ENCODE measurements at places on chromosomes 12 and 14.
A peak's percentile ranks its signal among the peaks of the same experiment; 100 is the strongest.

GRCh38 chr12:47938594-47938993 lies 24.8 kb upstream of the TMEM106C start:
- DNase-seq, result no peak

DNA sequence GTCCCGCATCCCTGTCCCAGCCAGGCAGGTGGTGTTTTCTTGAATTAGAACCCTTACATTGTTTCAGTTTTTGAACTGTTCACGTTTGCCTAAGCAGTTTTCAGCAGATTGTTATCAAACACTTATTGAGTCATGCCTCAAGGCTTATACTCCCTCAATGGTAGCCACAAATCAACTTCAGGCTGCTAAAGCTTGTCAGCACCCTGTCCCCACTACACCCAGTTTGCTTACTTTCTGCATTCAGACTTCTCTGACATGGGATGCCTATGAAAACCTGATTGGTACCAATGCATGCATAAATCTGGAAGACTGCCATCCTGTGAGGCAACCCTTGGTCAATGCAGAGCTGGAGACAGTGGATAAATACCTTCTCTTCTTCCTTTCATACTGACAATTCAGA lies 225.4 kb downstream of the BTG1 start:
- DNase-seq, result no peak

GRCh38 chr14:106024983-106025604 lies 498.7 kb downstream of the TMEM121 start:
- no peak for DNase-seq

GRCh38 chr14:33451211-33451610 lies 499.7 kb downstream of the EGLN3 start:
- DNase-seq, result no peak

GRCh38 chr12:62400135-62400534 lies 66.5 kb upstream of the MON2 start:
- no peak for DNase-seq

DNA sequence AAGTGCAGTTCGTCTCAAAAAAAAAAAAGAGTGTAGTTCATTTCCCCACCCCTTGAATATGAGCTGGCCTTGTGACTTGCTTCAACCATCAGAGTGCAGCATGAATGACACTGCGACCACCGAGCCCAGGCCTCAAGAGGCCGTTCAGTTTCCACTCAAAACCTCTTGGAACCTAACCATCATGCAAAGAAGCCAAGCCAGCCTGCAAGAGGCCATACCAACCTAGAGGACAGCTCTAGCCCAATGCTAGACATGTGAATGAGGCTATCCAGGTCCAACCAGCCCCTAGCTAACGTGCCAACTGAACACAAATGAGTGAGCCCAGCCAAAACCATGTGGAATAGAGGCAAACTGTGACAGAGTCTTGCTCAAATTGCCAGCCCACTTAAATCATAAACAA lies 29.7 kb downstream of the R3HDM2 start:
- DNase-seq, result no peak

DNA sequence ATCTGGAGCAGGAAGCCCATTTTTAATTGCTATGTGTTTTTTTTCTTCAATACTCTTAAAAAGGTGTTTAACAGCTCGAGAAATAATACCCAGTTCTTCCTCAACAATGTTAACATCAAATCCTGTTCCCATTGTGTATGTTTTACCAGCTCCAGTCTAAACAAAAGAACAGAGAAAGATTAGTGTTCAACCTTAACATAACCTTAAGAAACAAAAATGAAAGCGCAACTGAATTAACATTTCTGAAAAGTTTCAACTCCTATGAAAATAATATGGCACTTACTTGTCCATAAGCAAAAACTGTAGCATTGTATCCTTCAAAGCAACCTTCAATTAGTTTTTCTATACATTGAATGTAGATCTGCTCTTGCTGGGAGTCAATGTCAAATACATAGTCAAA lies 73.2 kb downstream of the KIF21A start:
- no peak for DNase-seq

DNA sequence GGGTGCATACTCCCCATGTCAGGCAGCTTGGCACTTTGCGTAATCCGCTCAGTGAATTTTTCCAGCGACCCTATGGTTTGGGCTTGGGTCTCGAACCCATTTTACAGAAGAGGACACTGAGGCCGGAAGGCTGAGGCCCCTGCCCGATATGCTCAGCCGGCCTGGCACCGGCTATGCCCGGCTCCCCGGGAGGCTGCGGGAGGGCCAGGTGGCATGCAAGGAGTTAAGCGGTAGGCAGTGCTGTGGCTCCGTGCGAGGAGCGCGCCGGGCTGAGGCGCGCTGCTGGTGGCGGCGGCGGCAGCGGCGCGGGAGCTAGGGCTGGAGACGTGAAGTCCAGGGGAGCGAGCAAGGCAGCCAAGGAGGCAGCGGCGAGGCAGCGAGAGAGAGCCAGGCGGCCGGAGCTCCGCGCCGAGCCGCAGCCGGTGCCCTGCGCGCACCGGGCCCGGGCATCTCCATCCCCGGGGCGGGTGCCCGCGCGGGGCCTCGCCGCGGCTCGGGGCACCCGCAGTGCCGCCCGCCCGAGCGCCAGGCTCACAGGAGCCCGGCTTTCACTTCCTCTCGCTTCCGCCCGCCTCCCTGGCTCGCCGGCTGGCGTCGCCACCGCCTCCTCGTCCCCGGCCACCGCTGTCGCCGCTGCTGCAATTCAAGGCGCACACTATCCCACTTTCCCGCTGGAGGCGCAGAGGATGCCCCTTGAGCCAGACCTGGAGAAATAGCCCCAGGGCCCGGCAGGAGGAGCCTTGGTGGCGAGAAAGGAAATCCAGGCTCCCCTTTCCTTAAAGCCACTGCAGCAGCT lies at the start of gene WSCD2:
Gene WSCD2 (plus strand): TSS at position 272 of the 796 bp plus-strand sequence. CDS start 66,545 bp downstream, outside the sequence.
- DNase-seq, result peak; percentile 58

GRCh38 chr14:24314377-24315193 lies 3.3 kb downstream of the LTB4R start:
- DNase-seq, result no peak

GRCh38 chr12:40078266-40078665 lies 27.6 kb downstream of the SLC2A13 start:
- no peak for DNase-seq

GRCh38 chr14:37697489-37698121 lies 102.2 kb downstream of the TTC6 start:
- no peak for DNase-seq
